ENCODE measurements at places on chromosomes 7 and 10.
A peak's percentile ranks its signal among the peaks of the same experiment; 100 is the strongest.

DNA sequence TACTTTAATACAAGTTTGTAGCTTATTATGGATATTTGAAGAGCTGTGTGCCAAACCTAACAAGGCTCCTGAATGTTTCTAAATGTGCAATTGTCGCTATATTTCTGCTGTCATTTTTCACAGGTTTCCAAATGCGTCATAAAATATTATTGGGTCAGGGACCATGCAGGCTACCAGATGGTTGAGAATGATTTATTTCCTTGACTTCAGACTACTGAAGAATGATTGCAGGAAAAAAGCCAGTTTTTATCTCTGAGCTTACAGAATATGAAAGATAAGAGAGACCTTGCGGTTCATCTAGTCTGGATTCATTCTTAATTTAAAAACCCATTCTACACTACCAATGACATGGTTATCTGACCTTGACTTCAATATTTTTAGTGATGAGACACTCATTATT is 55.2 kb downstream of the TSPAN12 start:
- no peak for DNase-seq

- DNase-seq: no peak
Measured at GRCh38 chr10:33353334-33353733, 18.9 kb upstream of the NRP1 start.

DNA sequence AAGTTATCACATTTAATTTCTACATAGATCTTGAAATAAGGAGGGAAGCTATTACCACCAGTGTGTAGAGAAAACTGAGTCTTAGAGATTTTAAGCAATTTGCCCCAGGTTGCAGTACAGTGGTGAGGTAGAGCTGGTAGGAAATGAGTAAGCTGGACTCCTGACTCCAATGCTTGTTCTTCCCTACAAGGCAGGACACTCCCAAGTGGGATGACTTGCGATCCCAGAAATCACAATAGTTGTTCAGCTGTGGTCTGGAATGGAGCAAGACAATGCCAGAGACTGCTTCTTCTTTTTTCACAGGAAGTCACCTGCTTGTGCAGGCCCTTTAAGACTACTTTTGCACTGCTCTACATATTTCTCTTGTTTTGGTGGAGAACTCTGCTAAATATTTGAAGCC is 327.2 kb upstream of the BMPER start:
- DNase-seq: no peak

GRCh38 chr10:114491933-114492332 is 87.6 kb upstream of the AFAP1L2 start:
- DNase-seq: no peak

DNA sequence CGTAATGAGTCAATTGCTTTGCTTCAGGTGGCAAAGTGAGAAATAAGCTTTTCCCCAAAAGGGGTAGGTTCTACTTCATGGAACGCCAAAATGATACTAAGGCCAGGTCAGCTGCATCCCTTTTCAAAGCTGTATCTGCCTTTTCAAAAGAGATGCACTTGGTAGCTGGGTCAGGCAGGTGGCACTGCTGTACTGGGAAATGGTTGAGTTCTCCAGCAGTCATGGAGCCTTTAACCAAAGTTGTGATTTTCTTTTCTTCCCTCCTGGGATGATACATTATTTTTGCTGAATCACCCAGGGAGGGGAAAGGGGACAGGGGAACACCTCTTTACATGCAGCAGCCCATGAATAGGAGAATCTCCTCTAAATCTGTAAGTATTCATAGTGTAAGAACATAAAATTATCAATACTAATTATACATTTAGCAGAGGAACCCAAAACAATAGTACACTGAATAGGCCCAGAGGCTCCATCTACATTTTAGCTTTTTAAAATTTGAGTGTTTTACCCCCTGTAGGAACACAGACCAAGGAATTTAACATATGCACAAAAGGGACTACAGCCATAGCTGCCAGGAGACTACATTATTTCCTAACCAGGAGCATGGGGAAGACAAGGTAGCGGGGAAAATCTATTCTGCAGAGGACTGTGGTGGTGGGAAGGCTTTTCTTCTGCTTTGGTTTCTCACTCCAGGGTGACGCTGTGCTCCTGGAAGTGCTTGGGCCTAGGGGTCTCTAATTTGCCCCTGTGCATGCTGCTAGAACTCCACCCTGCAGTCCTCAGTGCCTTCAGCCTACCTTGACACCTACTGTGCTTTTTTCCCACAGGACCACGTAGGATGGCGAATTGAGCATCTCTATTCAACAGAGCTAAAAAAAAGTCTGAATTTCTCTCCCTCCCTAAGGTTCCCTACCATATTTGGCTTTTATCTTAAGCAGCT is 6.4 kb upstream of the GPR22 start:
- DNase-seq: peak; percentile 71

GRCh38 chr10:93701866-93702209 is 554 bp downstream of the FRA10AC1 start:
- DNase-seq: no peak

DNA sequence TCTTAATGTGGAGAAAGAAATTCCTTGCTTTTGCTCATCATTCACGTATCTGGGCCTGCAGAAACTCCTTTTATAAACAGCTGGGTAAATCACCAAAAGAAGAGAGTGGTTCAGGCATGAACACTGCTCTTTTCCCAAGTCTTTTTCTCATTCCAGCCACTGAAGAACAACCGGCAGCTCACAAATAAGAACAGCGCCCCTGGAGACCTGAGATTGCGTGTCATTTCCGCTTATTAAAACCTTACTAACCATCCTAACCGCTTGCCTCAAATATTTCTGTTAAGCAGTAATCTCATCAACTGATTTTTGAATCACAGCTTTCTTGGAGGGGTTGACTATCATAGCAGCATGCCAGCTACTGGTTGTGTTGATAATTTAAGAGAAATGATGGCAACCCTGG is 213.0 kb upstream of the PLXNA4 start:
- DNase-seq: no peak

- no peak for DNase-seq
Measured at GRCh38 chr10:96665306-96665705, 55.0 kb downstream of the PIK3AP1 start.

- no peak for DNase-seq
Measured at GRCh38 chr10:50513956-50514355, 109.8 kb downstream of the SGMS1 start.

GRCh38 chr7:7446616-7447015 is 89.1 kb downstream of the COL28A1 start:
- no peak for DNase-seq

GRCh38 chr10:48727866-48728265 is 43.2 kb downstream of the WDFY4 start:
- no peak for DNase-seq

DNA sequence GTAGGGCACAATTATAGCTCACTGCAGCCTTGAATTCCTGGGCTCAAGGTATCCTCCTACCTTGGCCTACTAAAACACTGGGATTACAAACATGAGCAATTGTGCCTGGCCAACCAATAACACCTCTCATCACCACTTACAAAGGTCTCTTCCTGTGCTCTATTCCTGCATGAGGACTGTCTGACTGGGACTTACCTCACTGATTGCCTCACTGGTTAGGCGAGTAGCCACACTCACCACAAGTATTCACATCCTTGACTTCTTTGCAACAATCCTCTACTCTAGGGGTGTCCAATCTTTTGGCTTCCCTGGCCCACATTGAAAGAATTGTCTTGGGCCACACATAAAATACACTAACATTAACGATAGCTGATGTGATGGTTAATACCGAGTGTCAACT is 22.6 kb upstream of the PDIA4 start:
- DNase-seq: no peak

DNA sequence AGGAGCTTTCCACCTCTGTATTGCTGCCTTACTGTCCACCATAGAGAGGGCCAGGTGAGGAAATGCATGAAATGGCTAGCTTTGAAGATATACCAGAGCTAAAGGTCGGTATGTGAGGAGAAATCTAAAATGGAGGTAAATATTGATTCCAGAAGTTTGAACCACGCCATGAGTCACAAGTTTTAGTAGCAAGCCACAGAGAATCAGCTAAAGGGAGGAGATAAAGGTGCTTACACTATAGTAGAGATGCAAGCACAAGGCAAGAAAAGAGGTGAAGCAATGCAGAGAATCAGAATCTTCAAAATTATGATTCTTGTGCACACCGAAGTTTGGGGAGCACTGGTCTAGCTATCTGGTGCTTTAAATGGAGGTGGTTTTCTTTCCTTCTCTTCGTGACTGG is 3.0 kb upstream of the GSAP start:
- DNase-seq: no peak
